ENCODE measurements at places on chromosomes 12 and 14.

DNA sequence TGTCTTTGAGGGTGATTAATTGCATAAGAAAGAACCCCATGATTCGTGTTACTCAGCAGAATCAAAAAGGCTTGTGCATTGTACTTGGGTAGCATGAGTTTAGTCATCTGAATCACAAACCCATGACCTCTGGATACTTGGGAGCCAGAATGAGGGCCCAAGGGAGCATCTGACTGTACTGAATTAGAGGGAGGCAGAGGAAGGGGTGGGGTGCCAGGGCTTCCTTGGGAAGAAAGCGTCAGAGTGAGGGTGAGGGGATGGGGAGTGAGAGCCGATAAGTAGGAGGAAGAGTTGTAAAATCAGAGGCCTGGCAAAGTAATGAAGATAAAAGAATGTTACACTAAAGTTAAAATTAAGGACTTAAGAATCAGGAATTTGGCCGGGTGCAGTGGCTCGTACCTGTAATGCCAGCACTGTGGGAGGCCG lies 29.8 kb downstream of the GPRC5D start:
- DNase-seq = no peak

GRCh38 chr12:70243510-70244371 lies 508 bp downstream of the CNOT2 start:
- peak; percentile 67 for DNase-seq

- no peak for DNase-seq
These were observed 37.4 kb downstream of the HSP90AA1 start for GRCh38 chr14:102049258-102050025.

GRCh38 chr14:70881549-70882177 lies 25.6 kb upstream of the PCNX1 start:
- no peak for DNase-seq

- DNase-seq = no peak
These were observed 9.5 kb downstream of the CORO1C start for GRCh38 chr12:108721824-108722223.
